ENCODE measurements at places on chromosomes 7 and 10. TPM values are rescaled to one million over a fixed set of nuclear protein-coding genes. Genes with fewer than 3 reads are reported as not detected.
A peak's percentile ranks its signal among the peaks of the same experiment; 100 is the strongest.

DNA sequence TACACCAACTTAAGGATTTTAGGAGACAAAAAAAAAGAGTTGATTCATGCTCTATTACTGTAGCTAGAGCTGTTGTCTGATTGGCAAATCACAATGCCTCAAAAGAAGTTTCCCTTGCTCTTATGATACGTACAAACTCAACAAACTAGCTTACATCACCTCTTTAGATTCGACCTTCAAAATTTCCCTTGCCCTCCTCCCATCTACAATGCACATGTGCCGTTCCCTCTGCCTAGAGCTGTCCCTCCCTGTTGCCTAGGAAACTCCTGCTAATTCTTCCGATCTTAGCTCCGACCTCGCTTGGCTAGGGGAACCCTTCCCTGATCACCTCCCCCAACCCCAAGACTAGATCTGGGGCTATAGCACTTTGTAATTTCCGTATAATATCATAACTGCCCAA is 55.4 kb downstream of the MAP3K8 start:
- no peak overlapping the region for H3K27ac ChIP-seq
- H3K4me3 ChIP-seq, result no peak overlapping the region
- peaks cover 44% of the 10 kb centered on the region for H3K4me1 ChIP-seq
- peaks cover 7% of the 10 kb centered on the region for H3K36me3 ChIP-seq
- DNase-seq, result no peak

- DNase-seq, result no peak
- H3K36me3 ChIP-seq, result no peaks in the 10 kb centered on the region
- peaks cover 4% of the 10 kb centered on the region for H3K4me1 ChIP-seq
- H3K27me3 ChIP-seq, result peaks cover 6% of the 10 kb centered on the region
- H3K4me3 ChIP-seq, result no peak overlapping the region
Observed at GRCh38 chr7:44727937-44728262, 20.7 kb upstream of the ZMIZ2 start.

- peaks cover 7% of the 10 kb centered on the region for H3K27me3 ChIP-seq
- DNase-seq, result no peak
- H3K27ac ChIP-seq, result no peak overlapping the region
- H3K36me3 ChIP-seq, result no peaks in the 10 kb centered on the region
- no peak overlapping the region for H3K4me3 ChIP-seq
Observed at GRCh38 chr10:129210876-129211275, 256.2 kb upstream of the MGMT start.

DNA sequence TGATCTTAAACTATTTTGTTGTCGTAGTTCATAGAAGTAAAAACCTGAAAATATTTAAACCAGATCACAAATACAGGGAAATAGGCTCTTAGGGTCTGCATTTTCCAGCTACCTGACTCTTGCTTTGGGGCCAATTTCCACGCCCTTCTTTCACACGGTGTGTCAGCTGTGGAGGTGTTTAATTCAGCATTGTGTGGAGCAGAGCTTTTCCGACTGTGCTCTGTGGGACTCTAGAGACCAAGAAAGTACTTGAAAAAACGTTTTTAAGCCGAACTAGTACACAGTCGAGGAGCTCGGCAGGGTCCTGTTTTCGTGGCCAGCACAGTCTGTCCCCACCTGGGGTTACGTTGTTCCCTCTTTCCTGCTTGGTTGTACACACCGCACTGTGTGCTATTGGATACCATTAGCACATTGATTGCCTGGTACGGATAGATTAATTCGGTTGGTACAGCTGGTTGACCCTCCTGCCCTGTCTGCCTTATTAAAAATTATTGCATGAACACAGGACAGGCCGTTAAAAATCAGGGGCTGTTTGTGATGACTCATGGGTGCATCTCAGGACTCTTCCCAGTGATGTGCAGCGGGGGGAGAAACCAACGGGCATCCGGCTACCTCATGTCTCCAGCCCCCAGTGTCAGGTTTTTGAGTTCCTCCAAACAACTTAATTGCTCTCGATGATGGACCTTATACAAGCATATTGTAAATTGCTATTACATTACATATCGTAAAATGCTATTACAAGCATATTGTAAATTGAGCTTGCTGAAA is 80.7 kb upstream of the BTBD16 start:
- H3K36me3 ChIP-seq, result no peaks in the 10 kb centered on the region
- no peaks in the 10 kb centered on the region for H3K4me1 ChIP-seq
- H3K27ac ChIP-seq, result no peak overlapping the region
- no peaks in the 10 kb centered on the region for H3K27me3 ChIP-seq
- no peak overlapping the region for H3K4me3 ChIP-seq

DNA sequence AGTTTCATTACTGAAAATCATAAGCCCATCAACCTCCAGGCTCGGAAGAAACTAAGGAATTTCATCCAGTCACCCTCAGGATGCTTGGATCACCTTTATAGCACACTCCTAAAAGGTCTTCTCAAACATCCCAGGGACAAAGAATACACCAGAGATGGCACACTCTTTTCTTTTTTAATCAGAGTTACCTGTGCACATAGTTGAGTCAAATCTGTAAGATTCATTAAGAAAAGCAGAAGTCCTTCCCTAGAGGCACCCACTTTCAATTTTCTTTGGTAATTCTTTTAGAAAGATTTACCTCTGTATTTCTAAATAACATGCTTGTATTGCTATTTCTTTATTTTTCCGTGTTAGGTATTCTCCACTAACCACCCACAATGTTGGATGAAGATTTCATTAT is 50.6 kb upstream of the IL6 start:
- DNase-seq, result no peak
- H3K36me3 ChIP-seq, result peaks cover 43% of the 10 kb centered on the region
- peaks cover 2% of the 10 kb centered on the region for H3K27me3 ChIP-seq
- H3K4me3 ChIP-seq, result peak overlapping the region; percentile 2
- peaks cover 93% of the 10 kb centered on the region for H3K4me1 ChIP-seq

DNA sequence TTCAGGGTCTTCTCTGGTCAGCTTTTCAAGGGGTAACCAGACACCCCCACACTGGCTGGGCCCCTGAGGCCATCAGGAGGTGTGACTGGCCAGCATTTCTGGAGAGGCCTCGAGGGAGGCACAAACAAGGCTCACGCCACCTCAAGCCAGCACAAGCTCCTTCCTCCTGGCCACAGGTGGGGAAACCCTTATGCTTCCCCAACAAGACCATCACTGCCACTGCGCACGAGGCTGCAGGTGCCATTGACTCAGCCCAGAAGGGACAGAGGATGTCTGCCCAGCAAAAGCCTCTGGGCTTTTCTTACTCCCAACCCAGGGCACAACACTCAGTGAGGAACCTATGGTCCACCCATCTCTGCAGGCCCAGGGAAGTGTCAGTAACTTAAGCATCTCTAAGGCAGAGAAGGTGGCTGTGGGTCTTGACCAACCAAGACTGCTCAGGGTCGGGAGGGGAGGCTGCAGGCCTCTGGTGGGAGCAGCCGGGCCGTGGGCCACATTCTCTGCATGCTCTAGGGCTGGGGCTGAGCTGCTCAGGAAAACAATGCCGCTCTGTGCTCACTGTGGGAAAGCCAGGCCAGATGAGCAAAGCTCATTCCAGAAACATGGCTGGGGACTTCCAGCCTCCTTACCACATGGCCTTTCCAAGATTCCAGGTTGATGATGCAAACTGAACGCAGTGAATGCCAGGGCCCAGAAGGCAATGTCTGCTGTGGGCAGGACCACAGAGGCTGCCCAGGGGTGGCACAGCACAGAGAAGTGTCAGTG is 24.2 kb upstream of the RASSF4 start:
- H3K36me3 ChIP-seq, result no peaks in the 10 kb centered on the region
- peaks cover 9% of the 10 kb centered on the region for H3K4me1 ChIP-seq
- no peak for DNase-seq
- H3K27me3 ChIP-seq, result peaks cover 2% of the 10 kb centered on the region
- peak overlapping the region; percentile 14 for H3K27ac ChIP-seq
- H3K4me3 ChIP-seq, result no peak overlapping the region

DNA sequence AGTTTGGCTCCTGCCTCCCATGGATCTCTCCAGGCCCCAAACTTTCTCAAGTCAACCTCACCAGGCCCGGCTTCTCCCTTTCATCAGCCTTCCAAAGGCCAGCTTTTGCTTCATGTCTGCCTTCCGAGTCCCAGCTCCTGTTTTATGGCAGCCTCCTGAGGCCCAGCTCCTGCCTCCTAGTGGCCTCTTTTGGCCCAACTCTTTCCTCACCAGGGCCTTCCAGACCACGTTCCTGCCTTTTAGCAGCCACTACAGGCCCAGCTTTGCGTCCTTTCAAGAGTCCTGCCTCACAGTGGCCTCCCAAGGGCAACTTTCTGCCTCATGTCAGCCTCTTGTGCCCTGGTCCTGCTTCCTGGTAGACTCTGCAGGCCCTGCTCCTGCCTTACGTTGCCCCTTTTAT is 15.3 kb upstream of the TMEM248 start:
- DNase-seq, result no peak
- H3K27ac ChIP-seq, result no peak overlapping the region

- no peak for DNase-seq
- peaks cover 7% of the 10 kb centered on the region for H3K27me3 ChIP-seq
- no peaks in the 10 kb centered on the region for H3K36me3 ChIP-seq
- no peak overlapping the region for H3K27ac ChIP-seq
- H3K4me1 ChIP-seq, result peaks cover 2% of the 10 kb centered on the region
Observed at GRCh38 chr10:90913774-90914420, 7.0 kb downstream of the ANKRD1 start.

DNA sequence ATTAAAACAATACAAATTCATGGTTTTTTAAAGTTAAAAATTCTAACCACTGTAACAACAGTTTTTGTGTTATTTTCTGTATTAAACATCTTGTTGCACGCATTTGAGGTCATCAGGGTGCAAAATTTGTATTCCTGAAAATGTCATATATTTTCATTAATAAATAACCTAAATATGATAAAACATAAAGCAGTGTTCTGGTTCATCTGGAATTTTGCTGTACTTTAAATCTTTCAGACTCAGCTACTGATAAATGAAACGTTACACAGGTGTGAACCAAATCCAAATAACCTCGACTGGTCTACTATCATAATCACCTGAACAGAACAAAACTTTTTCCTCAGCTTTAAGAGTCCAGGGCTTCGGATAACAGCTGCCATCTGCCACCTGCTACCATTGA is 6.9 kb downstream of the IFIT2 start:
- H3K27ac ChIP-seq, result no peak overlapping the region
- peaks cover 2% of the 10 kb centered on the region for H3K27me3 ChIP-seq
- no peak overlapping the region for H3K4me3 ChIP-seq
- peaks cover 59% of the 10 kb centered on the region for H3K36me3 ChIP-seq
- H3K4me1 ChIP-seq, result peaks cover 9% of the 10 kb centered on the region
- DNase-seq, result no peak

GRCh38 chr10:74174521-74174920 is 23.5 kb downstream of the ADK start:
- no peak for DNase-seq
- H3K36me3 ChIP-seq, result peaks cover 2% of the 10 kb centered on the region
- H3K27me3 ChIP-seq, result no peaks in the 10 kb centered on the region
- peaks cover 29% of the 10 kb centered on the region for H3K4me1 ChIP-seq
- no peak overlapping the region for H3K4me3 ChIP-seq

DNA sequence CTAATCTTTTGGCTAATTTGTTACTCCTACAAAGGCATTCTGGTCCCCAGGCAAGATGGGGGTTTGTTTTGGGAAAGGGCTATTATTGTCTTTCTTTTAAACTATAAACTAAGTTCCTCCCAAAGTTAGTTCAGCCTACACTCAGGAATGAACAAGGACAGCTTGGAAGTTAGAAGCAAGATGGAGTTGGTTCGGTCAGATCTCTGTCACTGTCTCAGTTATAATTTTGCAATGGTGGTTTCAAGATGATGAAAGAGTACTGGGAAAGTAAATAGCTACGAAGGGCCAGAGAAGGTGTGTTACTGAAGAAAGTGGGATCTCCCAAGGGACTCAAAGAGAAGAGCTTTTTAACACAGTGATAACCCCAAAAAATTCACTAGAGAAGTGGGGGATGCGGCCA is 10.3 kb upstream of the MYO1G start:
- peaks cover 49% of the 10 kb centered on the region for H3K4me1 ChIP-seq
- H3K27ac ChIP-seq, result no peak overlapping the region
- no peak for DNase-seq
- H3K36me3 ChIP-seq, result peaks cover 29% of the 10 kb centered on the region
- no peaks in the 10 kb centered on the region for H3K27me3 ChIP-seq
- no peak overlapping the region for H3K4me3 ChIP-seq

DNA sequence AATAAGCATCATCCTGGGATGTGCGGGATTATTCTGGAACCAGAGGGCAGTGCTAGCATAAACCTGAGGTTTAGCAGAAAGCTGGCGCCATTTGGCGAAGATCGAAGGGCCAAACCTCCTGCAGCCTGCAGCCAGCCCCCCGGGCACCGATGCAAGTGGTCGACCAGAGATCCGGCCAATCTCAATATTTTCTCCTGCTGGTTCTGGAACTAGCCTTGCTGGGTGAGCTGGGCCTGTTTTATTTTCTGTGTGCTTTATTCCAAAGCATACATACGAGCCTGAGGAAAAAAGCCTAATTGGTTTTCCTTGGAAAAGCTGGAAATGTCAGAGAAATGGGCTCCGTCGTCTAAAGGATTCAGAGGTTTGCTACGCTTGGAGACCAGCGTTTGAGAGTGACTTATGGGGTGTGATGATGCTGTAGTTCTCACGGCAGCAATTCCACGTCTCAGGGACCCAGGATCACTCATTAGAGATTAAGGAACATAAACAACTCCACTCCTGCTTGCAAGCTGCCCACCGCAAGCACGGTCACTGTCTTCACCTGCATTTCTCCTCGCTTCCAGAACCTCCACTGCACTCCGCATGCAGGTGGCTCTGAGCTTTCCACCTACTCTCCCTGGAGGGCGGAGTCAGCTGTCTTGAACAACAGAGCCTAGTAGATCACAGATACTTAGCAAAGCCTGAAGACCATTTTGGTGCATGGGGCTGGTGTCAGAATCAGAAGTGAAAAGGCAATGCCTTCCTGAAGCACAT is 60.2 kb downstream of the PRKAG2 start:
- H3K27ac ChIP-seq, result no peak overlapping the region
- H3K36me3 ChIP-seq, result no peaks in the 10 kb centered on the region

KLF14 gene
- total RNA-seq, result not detected

LRRC17 gene
- total RNA-seq, result 0.30 TPM

LEP gene
- total RNA-seq, result not detected

PDGFA gene
- total RNA-seq, result 0.37 TPM

LIPM gene
- not detected for total RNA-seq

UCN3 gene
- total RNA-seq, result not detected

GPR26 gene
- total RNA-seq, result not detected
